Stimulated activated CD4-positive, alpha-beta T cell treated with anti-CD3 and anti-CD28 coated beads, Interleukin-12 subunit alpha, Interleukin-12 subunit beta, amount 100 ng/mL, for 24 hours (primary cell): ENCODE measurements at places on chromosomes 4 and X.

DNA sequence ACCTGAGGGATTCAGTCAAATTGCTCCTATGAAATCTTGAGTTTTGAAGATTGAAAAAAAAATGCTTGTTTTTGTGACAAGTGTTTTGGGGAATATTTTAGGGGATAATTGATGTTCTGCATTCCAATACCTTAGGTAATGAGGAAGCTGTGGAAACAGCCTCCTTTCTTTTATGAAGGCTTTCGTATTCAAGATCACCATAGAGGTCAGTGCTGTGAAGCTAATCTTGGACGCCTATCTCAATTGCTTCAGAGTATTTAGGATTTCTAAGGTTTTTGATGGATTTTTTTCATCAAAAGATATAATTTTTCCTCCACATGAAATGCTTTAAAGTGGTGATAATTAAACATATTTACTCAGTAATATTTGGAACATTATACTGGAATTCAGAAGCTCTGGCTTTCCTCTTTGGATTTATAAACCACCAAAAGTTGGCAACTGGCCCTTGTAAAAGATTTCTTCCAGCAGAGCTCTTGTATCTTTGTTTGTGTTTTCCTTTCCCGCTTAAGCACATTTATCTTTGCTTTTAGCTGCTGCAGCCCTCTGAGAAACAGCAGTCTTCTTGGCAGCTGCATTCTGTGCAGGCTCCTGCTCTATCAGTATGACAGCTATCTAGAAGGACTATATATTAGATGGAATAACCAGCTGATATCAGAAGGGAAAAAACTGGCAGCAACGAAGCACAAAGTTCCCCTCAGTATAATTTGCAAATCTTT lies 63.7 kb downstream of the HMGB2 start:
- no peak for DNase-seq

GRCh38 chrX:1519022-1519497 lies 17.9 kb downstream of the P2RY8 start:
- no peak for DNase-seq

GRCh38 chr4:98406819-98407218 lies 145.6 kb downstream of the RAP1GDS1 start:
- no peak for DNase-seq

GRCh38 chr4:6492027-6492590 lies 19.7 kb upstream of the PPP2R2C start:
- no peak for DNase-seq

DNA sequence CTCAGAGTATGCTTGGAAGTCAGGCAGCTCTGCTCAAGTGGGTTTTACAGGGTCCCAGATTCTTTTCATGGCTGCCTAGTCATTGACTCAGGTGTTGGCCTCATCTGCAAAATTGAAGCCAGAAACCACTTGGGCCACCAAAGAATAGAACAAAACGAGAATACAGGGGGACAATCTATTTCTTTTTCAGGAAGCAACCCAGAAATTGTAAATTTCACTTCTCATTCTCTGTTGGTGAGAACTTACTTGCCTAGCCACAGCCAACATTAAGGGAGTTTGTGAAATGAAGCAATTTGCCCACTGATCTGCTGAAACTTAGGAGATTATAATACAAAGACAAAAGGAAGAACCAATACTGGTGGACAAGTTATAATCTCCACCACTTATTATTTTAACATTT lies 8.6 kb upstream of the TKTL2 start:
- no peak for DNase-seq

DNA sequence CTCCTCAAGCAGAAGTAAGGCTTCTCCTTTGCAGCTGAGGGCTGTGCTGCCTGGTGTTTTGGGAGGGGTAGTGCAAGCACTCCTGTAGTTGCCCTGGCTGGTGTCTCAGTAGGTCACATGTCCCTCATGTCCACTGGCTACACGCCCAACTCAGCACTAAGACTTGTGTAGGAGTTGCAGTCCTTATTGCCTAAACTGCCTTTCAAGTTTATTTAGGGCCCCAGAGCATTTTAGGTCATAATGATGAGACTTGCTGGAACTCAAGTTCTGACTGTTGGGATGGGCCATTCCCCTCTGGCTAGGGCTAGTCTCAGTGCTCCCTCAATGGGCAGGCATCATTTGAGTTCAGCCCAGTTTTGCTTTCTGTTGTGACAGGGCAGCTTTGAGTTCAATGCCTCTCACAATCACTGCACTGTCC lies 44.1 kb downstream of the PPM1K start:
- no peak for DNase-seq

GRCh38 chrX:136170139-136170800 lies 22.9 kb downstream of the FHL1 start:
- DNase-seq, result no peak

DNA sequence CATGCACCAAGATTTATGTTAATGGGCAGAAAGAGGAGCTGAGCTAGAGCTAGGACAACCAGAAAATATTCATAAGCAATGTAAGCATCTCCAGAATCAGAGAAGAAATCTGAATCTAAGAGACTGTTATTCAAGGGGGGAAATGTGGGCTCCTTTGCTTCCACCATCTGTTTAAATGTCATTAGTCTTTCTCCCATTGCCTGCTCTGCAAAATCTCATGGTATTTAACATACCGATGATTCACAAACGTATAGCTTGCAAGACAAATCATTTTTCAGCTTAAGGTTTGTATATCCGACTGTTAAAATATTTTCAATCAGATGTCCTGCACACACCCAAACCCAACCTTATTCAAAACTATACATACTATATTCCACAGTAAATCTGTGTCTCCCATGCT lies 133.4 kb upstream of the TACR3 start:
- DNase-seq, result no peak

- no peak for DNase-seq
These were observed 20.0 kb upstream of the EFNB1 start for GRCh38 chrX:68808686-68809357.

DNA sequence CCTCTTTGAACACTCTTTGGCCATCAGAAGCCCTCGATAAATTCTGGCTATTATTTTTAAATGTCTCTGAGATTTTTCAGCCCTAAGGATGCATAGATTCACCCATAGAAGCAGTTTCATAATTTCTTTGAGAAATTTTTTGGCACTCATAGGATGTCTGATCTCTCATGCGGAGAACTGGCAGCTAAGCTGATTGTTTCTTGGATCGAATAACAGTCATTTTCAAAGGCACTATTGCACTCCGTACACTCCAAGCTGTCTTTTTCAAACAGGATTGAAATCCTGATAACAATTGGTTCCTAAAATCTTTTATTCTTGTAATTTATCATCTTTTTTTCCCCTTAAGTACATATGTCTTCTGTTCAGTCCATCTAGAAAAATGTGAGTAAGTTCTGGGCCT lies 411.9 kb downstream of the SPOCK3 start:
- DNase-seq, result no peak

DNA sequence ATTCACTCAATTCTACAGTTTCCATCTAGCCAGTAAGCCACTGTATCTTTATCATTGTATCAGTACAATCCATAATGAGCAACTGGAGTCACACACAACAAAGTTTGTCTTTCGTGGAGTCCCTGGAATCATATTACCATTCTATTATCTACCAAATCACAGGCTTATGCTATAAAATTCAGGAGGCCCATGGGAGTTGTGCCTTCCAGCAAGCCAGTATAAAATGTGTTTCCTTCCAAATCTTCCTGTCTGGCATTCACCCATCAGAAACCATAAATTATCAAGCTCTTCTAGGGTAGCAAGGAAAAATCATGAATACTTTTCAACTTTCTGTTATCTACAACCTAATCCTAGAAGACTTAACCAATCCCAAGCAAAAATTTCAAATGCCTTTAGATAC lies 1383.3 kb upstream of the PCDH7 start:
- DNase-seq, result no peak

GRCh38 chrX:8847360-8847759 lies 46.2 kb upstream of the FAM9A start:
- DNase-seq, result no peak

DNA sequence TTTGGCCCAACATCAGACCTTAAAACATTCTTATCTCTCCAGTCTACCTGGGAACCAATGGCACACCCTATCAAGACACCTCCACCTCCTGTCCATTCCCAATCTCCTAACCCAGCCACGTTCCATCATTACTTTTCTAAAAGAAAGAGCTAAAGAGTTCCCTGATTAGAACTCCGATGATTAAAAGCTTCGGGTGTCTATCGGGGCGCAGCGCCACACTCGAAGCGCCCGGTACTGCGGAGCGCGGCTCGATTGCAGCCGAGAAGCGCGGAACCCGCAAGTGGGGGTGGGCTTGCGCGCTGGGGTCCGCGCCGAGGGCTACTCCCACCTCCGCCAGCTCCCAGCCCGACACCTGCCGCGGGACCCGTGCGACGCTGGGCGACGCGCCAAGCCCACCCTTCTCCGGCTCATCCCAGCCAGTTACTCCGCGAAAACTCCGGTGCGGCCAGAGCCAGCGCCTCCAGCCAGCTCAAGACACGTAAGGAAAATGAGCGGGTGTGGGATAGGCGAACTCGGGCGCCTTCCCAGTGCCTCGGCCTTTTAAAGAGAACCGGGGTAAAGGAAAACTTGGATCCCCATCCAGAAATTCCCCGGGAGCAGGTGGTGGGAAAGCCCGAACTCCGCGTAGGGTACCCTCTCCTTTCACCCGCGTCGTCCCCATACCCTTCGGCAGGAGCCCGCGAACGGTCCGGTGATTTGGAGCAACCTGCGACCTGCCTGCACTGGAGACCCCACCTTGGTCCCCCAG lies 593 bp downstream of the NPY1R start:
- DNase-seq, result no peak

GRCh38 chrX:114962209-114962608 lies 55.2 kb downstream of the IL13RA2 start:
- DNase-seq, result no peak

- no peak for DNase-seq
These were observed 586.0 kb downstream of the ACTRT1 start for GRCh38 chrX:127466211-127466610.
